ENCODE measurements at places on chromosomes 12 and 14.

- DNase-seq: no peak
These were observed 377.8 kb downstream of the FUT8 start for GRCh38 chr14:65790172-65790815.

DNA sequence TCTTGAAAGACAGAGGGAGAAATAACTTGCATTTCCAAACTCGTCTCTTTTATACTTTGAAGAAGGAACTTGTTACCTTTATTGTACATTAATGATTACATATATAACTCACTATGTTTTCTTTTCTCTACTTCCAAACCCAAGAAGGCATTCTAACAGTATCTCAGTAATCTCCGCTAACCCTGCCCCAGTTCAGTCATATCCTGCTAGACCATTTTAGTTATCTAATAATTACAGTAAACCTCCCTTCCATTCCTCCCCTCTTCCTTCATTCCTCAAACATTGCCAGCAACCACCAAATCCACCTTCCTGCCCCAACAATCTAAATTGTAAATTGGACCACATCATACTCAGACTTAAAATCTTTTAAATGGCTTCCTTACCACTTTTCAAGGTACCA lies 30.6 kb downstream of the STK38L start:
- DNase-seq: no peak

- no peak for DNase-seq
These were observed 27.4 kb downstream of the SLC41A2 start for GRCh38 chr12:104930388-104931326.

DNA sequence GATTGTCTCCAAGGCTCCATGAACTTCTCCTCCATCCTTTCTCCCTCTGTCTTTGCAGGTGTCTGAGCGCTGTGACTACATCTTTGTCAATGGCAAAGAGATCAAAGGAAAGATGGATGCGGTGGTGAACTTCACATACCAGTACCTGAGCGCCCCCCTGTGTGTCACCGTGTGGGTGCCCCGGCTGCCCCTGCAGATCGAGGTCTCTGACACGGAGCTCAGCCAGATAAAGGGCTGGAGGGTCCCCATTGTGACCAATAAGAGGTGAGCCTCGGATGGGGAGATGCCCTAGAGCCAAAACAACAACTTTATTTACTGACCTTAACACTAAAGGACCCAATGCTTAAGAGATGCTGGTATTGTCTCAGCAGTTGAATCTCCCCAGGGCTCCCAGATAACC lies 130.0 kb downstream of the SLC15A4 start:
- DNase-seq: no peak

DNA sequence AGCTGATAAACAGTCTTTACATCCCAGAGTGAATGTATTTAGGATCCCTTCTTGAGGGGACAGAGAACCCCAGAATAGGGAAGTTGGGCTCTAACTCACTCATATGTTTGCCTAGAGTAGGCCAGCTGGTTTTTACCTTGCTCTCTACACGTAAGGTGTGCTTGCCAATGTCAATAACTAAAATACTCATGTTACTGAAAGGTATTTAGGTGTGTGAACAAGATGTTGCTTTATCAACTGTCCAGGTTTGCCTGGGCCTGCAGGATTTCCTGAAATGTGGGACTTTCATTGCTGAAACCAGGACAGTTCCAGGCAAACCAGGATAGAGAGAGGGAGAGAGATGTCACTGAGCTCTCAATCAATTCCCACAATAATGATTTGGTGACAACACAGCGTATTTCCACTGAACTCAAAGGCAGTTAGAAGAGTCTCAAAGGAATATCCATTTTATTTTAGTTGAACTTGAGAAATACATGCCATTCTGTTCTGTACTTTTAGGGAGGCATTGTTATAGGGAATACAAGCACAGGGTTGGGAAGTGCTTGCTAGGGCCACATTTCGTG lies 171.7 kb downstream of the NRXN3 start:
- no peak for DNase-seq

- DNase-seq: no peak
These were observed 19.4 kb upstream of the EIF2B2 start for GRCh38 chr14:74983343-74983742.

- DNase-seq: no peak
These were observed 568.3 kb downstream of the TMEM121 start for GRCh38 chr14:106094654-106095189.

DNA sequence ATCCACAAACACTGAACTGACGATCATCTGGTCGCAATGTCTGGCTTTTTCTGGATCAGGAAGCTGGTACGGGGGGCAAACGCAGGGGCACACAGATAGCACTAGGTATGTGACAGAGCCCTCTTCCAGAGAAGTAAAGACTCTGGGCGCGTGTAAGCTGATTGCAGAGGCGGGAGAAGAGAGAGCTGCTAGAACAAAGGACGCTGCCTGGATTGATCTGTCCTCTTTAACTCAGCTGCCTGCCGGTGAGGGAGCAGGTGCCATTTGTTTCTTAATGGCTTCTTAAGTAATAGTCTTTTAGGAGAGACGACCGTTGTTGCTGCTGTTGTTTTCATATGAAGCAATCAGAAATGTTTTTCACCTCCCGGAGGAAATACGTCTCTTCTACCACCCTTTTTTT lies 77.3 kb downstream of the GLT1D1 start:
- DNase-seq: no peak

DNA sequence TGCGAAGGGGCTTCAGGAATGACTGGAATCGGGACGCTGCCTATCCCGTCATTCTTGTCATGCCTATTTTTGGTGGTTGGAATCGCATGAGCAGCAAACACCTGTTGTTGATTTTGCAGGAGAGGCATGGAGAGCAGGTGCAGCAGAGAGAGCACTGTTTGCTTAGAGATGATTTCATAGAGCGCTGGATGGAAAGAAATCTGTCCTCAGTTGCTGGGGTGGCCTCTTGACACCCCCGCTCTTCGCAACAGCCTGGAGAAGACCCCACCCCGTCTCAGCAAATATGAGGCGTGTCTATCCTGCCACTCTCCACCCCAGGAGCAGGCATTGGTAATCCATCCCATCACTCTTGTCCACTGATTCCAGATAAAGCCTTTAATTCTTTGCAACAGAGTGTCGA lies 19.3 kb upstream of the NCOR2 start:
- no peak for DNase-seq

DNA sequence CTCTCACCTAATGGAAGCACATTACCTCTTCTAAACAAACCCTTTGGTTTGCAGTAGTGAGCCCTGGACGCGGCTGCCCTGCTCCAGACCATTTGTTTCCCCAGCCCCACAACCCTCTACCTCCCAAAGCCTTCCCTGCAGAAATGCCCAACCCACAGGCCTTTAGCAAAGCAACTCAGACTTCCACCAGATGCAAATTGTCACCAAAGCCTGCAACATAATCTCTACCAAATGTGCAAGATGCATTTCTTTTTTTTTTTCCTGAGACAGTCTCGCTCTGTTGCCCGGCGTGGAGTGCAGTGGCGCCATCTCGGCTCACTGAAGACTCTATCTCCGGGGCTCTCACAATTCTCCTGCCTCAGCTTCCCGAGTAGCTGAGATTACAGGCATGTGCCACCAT lies 56.2 kb downstream of the VWF start:
- no peak for DNase-seq

DNA sequence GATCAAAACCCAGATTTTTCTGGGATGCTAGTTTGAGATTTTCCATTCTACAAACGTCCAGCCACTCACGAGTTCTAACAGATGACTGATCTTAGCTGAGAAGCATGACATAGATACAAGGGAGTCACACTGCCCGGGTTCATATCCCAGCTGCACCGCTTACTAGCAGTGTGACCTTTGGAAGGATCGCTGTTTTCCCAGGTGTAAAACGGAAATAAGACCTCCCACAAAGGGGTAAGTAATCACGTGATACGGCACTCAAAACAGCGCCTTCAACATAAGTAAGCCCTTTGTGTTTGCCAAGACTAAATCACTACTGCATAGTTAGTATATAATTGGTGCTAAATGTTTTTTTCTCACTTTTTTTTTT lies 624 bp upstream of the PWP1 start:
- peak; percentile 17 for DNase-seq

DNA sequence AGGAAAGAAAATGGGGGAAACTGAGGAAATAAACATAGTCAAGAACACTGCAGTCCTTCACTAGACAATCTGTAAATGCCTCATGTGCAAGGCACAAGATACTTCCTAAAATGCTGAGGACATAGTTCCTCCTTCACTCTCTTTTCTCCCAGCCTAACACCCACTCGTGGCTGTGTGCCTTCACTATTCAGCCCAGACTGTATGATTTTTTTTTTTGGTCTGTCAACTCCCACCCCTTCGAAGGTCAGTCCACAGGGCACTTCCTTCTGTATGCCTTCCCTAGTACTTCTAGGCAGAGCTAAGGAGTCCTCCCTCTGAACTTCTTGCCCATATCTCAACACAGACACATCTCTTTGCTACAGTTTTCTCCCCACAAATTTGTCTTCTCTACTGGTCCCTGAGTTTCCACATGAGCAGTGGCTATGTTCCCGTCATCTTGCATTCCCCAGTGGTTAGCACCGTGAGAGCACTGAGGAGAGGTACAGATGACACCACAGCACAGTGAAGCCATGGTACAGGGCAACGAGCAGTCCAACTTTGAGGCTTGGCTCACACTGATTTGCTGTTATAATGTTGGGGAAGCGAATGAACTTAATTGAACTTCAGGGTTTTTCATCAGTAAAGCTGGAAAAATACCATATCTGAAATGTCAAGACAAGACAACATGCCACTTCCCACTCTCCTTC lies 24.1 kb upstream of the SYCP3 start:
- no peak for DNase-seq

GRCh38 chr14:72523424-72524294 lies 370.2 kb downstream of the DPF3 start:
- DNase-seq: no peak
